ENCODE measurements at places on chromosomes 5 and 9.

- no peak for DNase-seq
Observed at GRCh38 chr9:136543830-136544547, 1.9 kb downstream of the NOTCH1 start.

- DNase-seq = no peak
Observed at GRCh38 chr5:57313716-57314115, 139.9 kb downstream of the GPBP1 start.

GRCh38 chr9:71355884-71356283, 234.5 kb upstream of the TRPM3 start:
- no peak for DNase-seq

DNA sequence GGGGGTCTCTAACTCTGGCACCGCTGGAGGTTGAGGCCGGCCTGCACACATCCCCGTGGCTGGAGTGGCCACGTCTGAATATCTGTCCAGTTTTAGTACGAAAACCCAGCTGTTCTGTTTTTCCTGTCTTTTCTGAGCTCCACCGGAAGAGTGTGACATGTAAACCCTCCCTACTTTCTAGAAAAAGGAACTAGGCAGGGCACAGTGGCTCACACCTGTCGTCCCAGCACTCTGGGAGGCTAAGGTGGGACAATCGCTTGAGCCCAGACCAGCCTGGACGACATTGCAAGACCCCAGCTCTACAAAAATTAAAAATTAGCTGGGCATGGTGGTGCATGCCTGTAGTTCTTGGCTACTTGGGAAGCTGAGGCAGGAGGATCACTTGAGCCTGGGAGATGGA, 8.2 kb upstream of the PHYKPL start:
- DNase-seq = no peak

GRCh38 chr5:102511666-102512065, 12.9 kb upstream of the SLCO6A1 start:
- DNase-seq = peak; percentile 38

DNA sequence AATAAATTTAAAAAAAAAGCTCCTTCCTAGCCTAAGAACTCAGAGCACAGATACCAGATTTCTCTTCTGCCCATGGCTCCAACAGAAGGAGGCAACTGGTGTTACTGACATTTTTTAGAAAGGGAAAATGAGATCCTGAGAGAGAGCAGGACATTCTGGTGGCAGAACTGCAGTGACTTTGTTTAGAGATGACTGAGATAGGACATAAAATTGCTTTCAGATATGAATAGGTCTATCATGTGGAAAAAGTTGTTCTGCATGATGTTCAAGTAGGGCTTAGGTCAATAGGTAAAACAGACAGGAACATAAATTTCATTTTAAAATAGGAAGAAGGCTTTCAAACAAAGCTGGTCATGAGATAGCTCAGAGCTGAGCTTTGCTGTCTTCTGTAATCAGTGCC, 49.6 kb downstream of the NIPAL4 start:
- DNase-seq = no peak

GRCh38 chr5:35488791-35489190, 128.9 kb upstream of the SPEF2 start:
- DNase-seq = no peak

DNA sequence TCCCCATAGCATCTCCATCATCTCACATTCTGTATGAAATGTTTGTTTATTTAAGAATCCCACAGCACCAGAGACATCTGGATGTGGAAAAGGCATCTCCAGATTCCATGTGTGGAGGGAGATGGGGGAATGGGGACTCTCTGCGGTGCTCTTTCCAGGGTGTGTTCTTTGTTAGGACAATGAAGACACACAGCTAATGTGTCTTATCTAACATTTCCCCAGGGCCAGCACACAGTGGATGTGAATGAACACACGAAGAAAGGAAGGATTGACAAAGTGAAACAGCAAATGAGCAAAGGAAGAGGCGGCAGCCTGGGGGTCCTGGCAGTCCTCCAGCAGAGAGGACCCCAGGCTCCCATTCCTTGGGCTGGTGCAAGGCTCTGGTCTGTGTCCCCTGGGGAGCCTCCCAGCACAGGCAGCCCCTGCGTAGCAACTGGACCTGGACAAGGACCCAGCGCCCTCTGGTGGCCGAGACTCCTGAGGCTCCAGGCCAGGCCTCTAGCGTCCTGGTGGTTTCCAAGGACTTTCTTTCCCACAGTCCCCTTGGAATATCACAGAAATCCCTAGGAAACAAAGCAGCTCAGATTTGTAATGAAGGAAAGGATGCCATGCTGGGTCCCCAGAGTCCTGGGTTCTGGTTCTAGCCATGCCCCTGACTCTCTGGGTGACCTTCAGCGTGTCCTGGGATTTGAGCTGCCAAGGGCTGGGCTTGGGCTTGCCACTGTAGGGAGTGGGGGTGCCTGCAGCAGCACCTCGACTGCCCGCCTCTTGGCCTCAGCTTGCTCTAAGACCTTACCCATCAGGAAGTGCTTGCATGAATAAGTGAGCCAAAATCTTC, 3.5 kb upstream of the PDLIM7 start:
- DNase-seq = peak; percentile 87

- no peak for DNase-seq
Observed at GRCh38 chr5:58849223-58849622, 266.3 kb downstream of the RAB3C start.

- no peak for DNase-seq
Observed at GRCh38 chr9:127154003-127154389, 31.6 kb upstream of the ANGPTL2 start.

DNA sequence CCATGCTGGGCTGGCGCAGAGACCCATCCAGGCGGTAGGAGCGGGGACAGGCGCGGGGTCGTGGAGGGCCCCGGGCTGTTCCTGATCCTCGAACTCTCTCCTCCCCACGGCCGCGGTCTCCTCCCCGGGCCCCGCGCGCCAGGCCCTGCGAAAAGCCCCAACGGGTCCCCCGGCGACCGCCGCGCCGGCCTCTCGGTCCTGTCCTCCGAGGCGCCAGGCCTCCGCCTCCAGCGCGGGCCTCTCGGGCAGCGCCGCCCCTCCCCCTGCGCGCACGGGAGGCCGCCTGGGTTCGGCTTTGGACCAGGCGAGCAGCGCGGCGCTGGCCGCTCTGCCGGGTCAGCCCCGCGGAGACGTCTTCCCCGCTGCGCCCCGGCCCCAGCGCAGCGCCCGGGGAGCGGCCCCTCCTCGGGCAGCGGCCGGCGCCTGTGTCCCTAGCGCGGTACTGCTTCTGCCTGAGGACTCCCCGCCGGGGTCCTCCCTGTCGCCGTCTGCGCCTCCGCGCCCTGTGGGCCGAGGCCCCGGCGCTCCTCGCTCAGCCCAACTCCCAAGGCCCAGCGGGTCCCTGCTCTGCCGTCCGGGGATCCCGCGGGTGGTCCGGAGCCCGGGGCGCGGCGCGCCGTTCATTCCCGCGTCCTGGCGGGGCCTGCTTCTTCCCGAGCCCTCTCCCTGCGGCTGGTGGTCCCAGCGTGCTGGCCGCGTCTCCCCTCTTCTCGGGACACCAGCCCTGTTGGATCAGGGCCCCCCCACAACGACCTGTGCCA, 13.4 kb downstream of the COL23A1 start:
- DNase-seq = peak; percentile 47

DNA sequence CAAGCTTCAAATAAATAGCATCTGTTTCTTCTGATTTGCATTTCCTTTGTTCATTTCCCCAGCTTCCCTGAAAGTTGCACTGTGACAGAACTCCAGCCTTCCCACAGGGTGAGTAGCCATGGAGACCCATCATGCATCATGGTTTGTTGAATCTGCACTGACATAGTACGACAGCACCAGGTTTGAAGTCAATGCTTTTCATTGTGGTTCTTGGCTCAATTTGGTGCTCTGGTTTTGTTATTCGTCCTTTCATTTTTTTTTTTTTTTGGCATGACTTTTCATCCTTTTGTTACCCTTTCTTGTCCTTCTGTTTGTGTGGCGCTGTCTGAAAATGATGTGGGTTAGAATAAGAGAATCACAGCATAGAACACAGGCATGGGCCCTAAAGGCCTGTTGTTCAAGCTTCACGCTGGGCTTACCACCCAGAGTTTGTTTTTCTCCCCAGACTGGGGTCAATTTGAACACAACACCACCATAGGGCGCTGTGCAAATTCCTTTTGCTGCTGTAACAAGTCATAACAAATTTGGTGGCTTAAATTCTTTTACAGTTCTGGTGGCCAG, 206.2 kb upstream of the CDH10 start:
- DNase-seq = no peak

DNA sequence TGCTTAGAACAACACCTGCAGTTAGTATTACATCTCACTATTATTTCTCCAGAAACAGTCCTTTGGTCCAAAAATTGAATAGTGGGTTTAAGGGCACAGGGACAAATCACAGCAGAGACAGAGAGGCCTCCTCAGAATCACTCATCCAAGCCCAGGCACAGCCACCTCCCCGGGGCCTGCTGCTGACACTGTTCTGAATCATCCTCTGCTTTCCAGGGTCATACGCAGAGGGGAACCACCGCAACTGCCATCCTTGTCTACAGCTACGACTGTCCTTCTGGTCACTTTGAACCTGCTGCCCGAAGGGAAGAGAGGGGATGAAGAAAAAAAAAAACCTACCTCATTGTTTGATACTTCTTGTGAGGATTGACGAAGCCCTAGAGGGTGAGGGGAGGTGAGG, 35.3 kb upstream of the MAN2A1 start:
- DNase-seq = no peak

GRCh38 chr5:54720341-54720740, 202.8 kb downstream of the SNX18 start:
- no peak for DNase-seq

GRCh38 chr9:126565336-126566128, 48.2 kb upstream of the LMX1B start:
- no peak for DNase-seq

GRCh38 chr5:79846198-79846521, 144.9 kb downstream of the MTX3 start:
- no peak for DNase-seq

DNA sequence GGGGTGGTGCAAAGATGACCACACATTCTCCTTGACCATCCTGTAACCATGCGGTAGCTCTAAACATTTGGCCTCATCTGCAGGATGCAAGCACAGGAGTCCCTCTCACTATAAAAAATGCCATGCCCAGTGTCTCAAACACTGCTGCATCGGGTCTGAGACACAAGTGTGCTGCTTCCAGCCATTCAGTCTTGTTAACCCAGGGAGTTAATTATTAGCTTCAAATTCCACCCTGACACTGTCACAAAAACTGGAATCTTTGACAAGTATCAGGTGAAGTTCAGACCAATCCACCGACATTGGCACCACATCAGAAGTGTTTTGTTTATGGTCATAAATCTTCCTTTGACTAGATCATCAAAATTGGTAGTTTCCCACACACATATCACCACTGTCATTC, 119.1 kb upstream of the RASEF start:
- no peak for DNase-seq

- no peak for DNase-seq
Observed at GRCh38 chr5:60263346-60263745, 369.8 kb upstream of the PDE4D start.
